ENCODE measurements at places on chromosomes 13 and 19. TPM values are rescaled to one million over a fixed set of nuclear protein-coding genes. Genes with fewer than 3 reads are reported as not detected.

Gene ZNF302
- 7.2 TPM for total RNA-seq

Gene CACNG8
- total RNA-seq, result not detected

Gene ABCA7
- 24.8 TPM for total RNA-seq

Gene IRGC
- total RNA-seq, result not detected

Gene ANKRD24
- total RNA-seq, result 0.08 TPM

Gene GPR18
- not detected for total RNA-seq

Gene SGTA
- total RNA-seq, result 32.4 TPM

Gene ZNF577
- total RNA-seq, result 2.8 TPM

Gene CRB3
- 37.3 TPM for total RNA-seq

Gene PLPPR3
- not detected for total RNA-seq

Gene KCNN4
- total RNA-seq, result 4.1 TPM
